ENCODE measurements at places on chromosomes 7 and 10.

DNA sequence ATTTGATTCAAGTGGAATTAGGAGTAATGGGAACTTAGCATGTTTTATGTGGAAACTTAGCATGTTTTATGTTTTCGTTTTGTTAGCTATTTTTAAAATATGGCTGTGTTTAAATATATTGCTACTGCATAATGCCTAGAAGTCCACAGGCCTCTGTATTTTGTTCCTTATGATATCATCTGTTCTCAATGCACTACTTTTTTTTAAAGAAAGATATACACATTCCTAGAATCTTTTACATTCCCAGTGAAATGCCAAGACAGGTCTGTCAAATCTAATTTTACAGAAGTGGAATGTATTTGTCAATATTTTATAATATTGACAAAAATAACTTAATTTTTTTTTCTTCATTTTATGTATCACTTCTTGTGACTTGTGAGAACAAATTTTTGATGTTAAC is 51.6 kb downstream of the ST7 start:
- DNase-seq, result no peak

DNA sequence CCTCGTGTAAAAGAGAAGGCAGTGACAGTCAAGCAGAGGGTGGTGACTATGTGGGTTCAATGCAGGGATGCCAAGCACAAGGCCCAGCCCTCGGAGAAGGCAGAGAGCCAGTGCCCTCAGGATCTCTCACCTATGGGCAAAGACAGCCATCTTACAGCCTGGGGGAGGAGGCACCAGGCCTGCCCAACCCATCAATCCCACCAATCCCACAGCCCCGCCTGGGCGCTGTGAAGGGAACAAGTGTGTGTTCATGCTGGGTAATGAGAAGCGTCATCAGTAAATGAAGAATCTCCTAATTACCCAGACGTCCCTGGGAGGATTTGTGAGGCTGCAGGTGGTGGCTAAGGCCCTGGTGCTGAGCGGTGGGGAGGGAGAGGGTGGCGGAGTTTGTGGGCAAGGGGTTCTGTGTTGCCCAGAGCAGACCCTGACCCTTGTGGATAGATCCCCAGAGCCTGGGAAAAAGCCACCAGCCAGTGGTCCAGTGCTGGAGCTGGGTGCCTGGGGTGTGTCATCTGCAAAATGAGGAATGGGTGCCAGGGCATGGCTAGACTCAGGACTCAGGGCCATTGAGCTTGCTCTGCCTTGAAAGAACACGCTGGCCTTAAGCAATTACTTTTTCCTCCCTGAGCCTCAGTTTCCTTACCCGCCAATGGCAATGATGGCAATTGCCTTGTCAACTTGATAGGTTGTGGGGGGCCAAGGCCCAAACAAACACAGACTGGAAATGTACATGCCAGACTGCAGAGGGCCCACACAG is 128.1 kb upstream of the UNC5B start:
- DNase-seq, result no peak

- peak; percentile 3 for DNase-seq
Observed at GRCh38 chr7:117212969-117213877, 109.6 kb downstream of the WNT2 start.

GRCh38 chr10:43202224-43202656 is 64.0 kb downstream of the CSGALNACT2 start:
- no peak for DNase-seq

- DNase-seq, result no peak
Observed at GRCh38 chr7:142125256-142125955, 13.9 kb downstream of the MGAM2 start.

GRCh38 chr10:105925045-105925785 is 1239.3 kb downstream of the SORCS1 start:
- no peak for DNase-seq

DNA sequence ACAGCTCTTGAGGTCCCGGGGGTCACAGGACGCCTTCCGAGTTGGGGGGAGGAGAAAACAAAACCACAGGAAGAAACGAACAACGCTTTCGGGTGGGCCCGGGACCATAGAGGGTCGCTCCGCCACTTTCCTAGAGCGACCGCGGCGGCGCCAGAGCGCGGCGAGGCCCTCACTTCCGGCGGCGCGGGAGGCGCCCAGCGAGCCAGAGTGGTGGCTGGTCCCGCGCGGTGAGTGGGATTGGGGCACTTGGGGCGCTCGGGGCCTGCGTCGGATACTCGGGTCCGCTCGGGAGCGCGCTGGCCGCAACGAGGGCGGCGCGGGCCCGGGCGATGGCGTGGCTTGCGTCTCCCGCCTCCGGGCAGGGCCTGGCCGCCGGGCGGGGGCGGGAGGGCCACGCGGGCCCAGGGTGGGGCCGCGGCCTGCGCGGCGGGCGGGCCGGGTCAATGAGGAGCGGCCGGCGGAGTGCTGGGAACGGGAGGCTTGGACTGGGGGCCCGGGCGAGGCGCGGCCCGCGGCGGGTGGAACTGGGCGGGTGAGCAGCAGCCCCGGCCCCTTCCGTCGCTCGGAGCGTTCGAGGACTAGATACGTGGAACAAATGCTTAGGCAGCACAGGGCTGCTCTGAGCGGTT is at the start of gene ZNF22:
Gene ZNF22, plus strand, starts transcription at position 172 of the 629 bp plus-strand sequence. CDS start 2,446 bp downstream, outside the sequence.
- DNase-seq, result peak; percentile 54

DNA sequence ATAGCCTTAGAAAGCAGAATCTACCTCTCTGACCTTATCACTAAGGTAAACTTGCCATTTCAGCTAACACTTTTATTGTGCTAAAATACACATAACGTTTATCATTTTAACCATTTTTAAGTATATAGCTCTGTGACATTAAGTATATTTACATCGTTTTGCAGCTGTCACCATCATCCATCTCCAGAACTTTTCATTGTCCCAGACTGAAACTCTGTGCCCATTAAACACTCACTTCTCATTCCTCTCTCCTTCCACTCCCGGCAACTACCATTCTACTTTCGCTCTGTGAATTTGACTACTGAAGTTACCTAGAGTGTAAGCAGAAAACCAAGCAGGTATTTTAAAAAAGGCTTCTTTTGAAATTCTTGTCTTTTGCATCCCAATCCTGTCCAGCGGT is 1.3 kb downstream of the DDX50 start:
- DNase-seq, result no peak

- DNase-seq, result no peak
Observed at GRCh38 chr10:103184615-103185014, 8.5 kb downstream of the NT5C2 start.

DNA sequence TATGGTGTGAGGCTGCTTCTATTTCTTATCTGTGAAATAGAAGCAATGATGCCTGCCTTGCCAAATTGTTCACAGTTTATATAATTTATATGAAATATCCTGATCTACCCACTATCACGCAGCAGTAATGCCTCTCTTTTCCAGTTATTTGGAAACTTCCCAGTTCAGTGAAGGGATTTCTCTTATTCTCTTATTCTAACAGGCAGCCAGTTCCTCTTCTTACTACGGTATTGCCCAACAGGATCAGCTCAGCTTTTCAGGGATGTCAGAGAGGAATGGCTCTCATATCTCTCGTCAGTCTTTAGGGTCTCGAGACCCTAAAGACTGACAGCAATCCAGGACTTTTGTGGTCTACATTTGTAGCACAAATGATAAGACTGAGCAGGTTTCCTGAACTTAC is 215.6 kb downstream of the CREB5 start:
- DNase-seq, result no peak

- no peak for DNase-seq
Observed at GRCh38 chr7:32218154-32218467, 147.9 kb upstream of the PDE1C start.

- no peak for DNase-seq
Observed at GRCh38 chr7:12771378-12771877, 84.0 kb downstream of the ARL4A start.

Data from activated CD8-positive, alpha-beta memory T cell treated with anti-CD3 and anti-CD28 coated beads for 48 hours (primary cell).